NCI-H1436 treated with DMSO at 0.1 percent for 48 hours (cell line): ENCODE measurements at places on chromosomes 1 and 21.

- DNase-seq, result no peak
These were observed 37.6 kb downstream of the ALG6 start for GRCh38 chr1:63405021-63405420.

DNA sequence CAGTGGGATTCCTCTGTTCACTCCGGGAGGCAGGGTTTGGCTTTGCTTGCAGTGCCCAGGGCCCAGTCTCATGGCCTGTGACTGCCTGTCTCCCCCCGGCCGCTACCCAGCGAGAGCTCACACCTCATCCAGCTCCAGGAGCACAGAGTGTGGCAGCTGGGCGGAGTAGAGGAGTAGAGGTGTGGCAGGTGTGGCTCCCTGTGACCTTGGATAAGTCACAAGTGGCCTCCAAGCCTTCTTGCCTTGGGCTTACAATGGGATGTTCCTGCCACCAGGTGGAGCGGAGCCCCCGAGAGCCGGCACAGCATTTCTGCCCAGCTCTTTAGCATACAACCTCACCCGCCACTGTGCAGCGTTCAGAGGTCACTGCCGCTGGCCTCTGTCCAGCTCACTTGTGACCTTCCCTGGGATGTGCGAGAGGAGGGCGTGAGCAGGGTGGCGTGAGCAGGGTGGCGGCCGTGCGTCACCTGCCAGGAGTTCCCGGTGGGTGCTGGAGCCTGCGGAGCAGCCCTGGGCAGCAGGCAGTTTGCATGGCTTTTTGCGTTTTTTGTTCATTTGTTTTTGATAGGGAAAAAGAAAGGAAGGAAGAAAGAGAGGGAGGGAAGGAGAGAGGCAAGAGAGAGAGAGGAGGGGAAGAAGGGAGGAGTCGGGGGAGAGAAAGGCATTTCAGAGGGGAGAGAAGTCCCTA lies 42.4 kb downstream of the CRYAA start:
- no peak for DNase-seq

DNA sequence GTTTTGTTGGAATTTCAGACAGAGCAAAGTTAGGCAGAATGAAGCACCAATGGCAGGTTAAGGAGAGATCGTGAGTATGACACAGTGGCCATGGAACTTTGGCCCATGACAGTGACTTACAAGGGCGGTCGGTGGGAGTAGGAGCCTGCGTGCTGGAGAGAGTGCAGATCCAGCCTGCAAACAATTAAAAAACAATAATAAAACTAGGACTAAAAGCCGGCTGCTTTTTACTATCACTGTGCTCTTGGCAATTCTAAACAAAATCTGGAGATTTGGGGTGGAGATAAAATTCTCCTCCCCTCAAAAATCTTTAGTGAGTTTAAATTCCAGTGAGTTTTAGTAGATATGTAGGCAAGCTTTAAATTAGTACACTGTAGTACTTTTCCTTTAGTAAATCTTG lies 96.9 kb downstream of the DHRS3 start:
- DNase-seq, result no peak

DNA sequence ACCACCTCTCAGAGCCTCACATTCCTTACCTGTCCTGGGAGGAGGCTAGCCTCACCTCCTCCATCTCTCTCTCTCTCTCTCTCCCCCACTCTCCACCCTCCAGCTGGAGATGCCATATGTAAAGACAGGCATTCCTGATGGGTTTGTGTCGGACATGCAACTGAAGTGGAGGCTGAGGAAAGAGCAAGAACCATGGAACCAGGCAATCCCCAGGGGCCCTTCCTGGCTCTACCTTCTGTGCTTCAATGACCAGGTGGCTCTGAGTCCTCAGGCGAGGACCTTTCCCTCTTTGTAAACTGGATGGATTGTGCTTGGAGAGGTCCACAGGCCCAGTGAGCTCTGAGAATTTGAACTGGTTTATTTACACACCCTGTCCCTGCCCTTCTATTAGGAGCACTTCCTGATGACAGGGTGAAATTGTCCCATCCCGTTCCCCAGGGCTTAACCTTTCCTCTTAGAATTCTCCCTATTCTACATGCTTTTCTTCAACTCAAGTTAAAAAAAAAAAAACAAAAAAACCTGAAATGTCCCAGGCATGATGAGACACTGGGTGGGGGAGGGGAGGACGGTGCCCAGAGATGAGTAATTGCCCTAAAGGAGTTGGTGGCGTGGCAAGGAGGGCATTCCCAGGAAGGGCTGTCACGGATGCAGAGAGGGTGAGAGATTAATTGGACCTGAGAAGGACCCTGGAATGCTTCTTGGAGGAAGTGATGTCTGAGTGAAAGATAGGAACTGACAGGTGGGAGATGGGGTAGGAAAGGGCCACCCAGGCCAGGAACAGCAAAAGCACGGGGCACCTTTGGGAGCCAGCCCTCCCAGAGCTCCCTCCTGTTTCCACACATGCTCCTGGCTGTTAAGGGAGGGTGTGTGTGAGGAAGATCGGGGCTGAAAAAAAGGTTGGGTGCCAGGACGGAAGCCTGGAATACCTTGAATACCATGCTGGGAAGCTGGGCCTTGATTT lies 50.2 kb upstream of the WASF2 start:
- no peak for DNase-seq

DNA sequence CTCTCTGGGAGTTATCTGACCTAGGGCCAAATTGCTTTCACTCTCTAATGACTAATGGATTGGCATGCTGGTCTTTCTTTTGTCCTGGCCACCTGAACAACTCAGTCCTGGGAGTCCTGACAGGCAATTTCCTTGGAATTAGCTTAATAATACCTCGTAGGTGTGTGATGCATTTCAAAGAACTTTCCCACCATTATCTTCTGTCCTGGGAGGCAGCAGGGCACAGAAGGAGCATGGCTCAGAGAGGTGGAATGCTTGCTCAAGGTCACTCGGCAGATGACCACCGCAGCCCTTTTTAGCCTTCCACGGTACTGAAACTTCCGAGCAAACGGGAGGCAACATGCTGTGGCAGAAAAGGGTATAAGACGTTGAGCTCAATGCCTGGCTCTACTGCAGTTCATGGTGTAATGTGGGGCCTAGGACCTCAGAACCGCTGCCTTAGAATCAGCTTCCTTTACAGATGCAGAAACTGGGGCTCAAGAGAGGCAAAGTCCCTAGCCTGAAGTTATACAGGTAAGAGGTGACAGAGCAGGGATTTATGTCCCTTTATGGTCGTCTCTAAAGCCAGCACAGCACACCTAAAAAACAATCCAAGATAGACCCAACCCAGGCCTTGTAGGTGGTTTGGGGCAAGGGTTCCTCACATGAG lies 3.2 kb downstream of the ID3 start:
- DNase-seq, result no peak

- DNase-seq, result no peak
These were observed 2.1 kb upstream of the ZC3H12A start for GRCh38 chr1:37472281-37472680.

GRCh38 chr21:31098576-31099005 lies 60.3 kb upstream of the KRTAP19-8 start:
- no peak for DNase-seq

- no peak for DNase-seq
These were observed 16.7 kb downstream of the CHD5 start for GRCh38 chr1:6163191-6163972.

DNA sequence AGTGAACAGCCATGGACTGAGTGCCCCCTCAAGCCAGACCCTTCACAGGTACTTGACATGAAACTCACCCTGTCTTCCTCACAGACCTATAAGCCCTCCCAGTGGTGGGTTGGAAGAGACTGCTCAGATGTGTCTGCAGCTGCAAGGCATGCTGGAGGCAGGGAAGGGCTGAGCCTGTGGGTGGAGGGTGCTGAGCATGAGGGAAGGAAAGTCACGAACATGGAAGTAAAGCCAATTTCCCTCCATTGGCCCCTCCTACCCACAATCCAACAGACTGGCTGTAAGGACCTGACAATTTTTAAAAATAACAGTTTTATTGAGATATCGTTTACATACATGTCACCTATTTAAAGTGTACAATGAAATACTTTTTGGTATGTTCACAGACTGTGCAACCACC lies 44.1 kb downstream of the RCSD1 start:
- DNase-seq, result no peak

GRCh38 chr1:14520514-14521163 lies 77.8 kb upstream of the KAZN start:
- DNase-seq, result no peak

DNA sequence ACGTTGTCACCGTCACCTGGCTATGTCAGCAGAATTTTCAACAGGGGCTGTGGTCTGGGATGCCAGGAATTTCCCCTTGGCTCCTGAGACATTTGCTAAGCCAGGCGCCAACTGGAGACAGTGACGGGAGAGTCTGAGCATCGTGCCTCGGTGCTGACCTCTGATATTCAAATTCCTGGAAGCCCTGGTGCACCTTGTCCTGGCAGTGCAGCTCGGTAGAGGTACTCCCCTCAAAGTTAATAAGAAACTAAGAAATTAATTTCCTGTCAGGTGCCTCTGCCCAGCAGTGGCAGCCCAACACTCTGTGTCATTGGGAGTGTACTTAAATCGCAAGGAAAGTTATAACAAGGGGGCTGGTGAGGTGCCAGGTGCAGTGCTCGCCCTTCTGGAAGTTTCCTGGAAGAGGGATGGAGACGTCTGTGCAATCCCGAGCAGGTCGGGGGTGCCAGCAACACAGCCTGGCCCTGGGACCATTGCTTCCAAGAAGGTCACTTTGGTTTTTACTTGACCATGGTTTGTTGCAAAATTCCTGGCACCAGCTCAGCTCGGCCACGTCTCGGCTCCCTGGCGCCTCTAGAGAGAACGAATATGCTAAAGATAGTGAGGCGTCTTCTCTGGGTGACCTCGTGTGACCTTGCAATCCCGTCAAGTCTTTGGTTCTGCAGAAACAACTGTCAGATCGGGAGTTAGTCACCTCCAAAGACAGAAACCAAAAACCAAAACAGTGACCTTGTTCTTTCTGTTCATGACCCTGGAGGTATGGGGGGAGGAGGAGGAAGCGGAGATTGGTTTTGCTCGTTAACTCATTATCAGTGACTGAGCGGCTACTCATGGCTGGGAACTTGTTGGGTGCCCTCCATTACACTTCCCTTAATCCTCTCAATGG lies 149.5 kb upstream of the VAMP3 start:
- DNase-seq, result no peak

DNA sequence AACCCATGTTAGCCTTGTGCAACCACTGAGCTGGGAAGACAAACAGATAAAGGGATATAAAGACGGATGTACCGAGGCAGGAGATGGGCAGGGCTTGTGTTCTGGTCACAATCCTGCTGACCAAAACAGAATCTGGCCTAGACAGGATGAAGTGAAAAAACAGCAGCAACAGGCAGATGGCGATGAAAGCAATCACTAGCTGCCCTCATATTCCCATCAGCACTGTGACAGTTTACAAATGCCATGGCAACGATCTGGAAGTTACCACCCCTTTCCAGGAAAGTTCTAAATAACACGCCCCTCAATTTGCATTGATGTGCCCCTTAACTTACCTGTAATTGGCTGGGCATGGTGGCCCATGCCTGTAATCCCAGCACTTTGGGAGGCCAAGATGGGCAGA lies 40.6 kb upstream of the CD46 start:
- DNase-seq, result no peak

- no peak for DNase-seq
These were observed 1.0 kb upstream of the PIGV start for GRCh38 chr1:26786437-26787380.

DNA sequence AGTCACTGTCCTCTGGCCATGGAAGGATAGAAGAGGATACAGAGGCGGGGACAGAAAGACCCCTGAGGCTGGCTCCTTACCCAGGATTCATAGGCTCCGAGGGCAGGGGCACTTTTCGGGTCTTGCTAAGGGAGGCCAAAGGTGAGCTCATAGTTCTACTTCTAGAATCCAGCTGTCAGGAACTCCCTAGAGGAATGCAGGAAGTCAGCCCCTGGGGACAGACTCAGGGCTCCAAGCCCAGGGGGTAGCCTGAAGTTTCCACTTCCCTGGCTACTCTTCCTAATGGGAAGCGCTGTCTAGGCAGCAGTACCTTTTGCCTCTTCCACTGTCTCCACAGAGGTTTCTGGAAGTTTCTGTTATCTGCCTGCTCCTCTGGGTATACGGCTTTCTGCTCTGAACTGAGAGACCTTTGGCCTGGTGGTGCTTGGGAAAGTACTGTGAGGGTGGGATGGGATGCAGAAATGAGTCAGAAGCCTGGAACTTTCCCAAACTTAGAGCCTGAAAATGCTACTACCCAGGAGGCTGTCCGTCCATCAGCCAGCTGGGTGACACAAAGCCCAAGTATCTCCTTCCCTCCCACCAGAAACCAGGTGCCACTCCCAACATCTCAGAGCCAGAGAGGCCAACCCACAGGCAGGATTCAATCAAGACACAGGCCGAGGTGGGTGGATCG lies 3.6 kb downstream of the UBXN11 start:
- DNase-seq, result no peak

- no peak for DNase-seq
These were observed 1.2 kb downstream of the CLSPN start for GRCh38 chr1:35768350-35769187.

DNA sequence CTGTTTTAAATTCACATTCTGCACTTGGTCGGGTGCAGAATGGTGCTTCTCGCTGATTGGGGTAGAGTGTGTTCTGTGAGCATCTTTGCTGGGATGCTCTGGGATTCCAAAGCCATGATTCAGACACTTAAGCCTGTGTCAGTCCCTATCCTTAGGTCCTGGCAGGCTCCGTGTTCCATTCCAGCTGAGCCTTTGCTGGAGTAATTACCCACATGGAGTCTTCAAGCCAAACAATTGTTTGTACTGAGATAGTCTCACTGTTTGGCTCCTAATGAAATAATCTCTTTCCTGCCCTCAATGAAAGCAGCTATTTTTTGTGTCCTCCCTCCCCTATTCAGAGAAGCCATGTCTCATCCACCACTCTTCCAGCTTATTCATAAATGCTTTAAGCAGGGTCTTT lies 18.7 kb downstream of the SMAP2 start:
- no peak for DNase-seq

- no peak for DNase-seq
These were observed 82.2 kb upstream of the SSX2IP start for GRCh38 chr1:84772428-84772943.

GRCh38 chr1:26353210-26353859 lies 595 bp downstream of the CRYBG2 start:
- no peak for DNase-seq

DNA sequence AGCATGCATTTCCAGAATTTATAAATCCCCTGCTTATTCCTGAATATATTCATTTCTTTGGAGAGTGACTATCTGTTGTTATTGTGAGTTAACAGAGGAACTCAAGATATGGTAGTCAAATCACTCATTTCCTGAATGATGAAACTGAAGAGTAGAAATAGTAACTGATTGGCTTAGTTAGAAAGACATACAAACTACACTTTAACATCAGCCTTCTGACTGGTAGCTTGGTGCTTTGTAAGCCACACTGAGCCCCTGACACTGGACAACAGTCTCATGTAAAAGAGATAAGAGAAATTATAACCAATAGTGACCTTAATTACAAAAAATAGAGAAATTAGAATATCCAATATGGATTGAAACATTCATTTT lies 4.8 kb downstream of the GBP7 start:
- DNase-seq, result no peak

DNA sequence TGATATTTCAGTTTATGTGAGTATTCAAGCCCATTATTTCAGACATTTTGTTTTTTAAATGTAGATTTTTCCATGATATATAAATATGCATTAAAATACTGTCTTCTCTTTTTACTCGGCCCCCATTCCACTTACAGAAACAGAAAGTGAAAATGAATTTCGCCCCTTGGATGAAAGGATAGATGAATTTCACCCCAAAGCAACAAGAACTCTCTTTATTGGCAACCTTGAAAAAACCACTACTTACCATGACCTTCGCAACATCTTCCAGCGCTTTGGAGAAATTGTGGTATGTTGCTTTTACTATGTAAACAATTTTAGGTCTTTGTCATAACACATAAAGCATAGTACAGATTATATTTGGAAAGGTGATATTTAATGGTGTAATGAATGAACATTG lies 59.9 kb downstream of the ZBTB17 start:
- no peak for DNase-seq

GRCh38 chr21:26736449-26736848 lies 108.8 kb downstream of the ADAMTS1 start:
- no peak for DNase-seq
